Activated CD4-positive, alpha-beta T cell treated with anti-CD3 and anti-CD28 coated beads, Interleukin-2, amount 10 ng/mL, durations not matched to agents 7 days and 5 days (primary cell): ENCODE measurements at places on chromosomes 11 and 22. TPM values are rescaled to one million over a fixed set of nuclear protein-coding genes. Genes with fewer than 3 reads are reported as not detected.

APOC3 gene
- not detected for total RNA-seq

GPR83 gene
- 0.06 TPM for total RNA-seq

BTG4 gene
- not detected for total RNA-seq

A4GALT gene
- total RNA-seq, result 0.29 TPM

LRRC10B gene
- not detected for total RNA-seq

HPX gene
- total RNA-seq, result not detected

FOSL1 gene
- total RNA-seq, result 1.7 TPM

MYO18B gene
- 2.0 TPM for total RNA-seq

DNAJC24 gene
- total RNA-seq, result 16.6 TPM

WNT7B gene
- not detected for total RNA-seq

MISFA gene
- 0.67 TPM for total RNA-seq

DDI1 gene
- total RNA-seq, result not detected

CYTH4 gene
- total RNA-seq, result 106 TPM
